RWPE1 (cell line): ENCODE measurements at places on chromosomes 2 and 18.

- DNase-seq, result no peak
Observed at GRCh38 chr18:78540636-78541529, 438.7 kb upstream of the SALL3 start.

DNA sequence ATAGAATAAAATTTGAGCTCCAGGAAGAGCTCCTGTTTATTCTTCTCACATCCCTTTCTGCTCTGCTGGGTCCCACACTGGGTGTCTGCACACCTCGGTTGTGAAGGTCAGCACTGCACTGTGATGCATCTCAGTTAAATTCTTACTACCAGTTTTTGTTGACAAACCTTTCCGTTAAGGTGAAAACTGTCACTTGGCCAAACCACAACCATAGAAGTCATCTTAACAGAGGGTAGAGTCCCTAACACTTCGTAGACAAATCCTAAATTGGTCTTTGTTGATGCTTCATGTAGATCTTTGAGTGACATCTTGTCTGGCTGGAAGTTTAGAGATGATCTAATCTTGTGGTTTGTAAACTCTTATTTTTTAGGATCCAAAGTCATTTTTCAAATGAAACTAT lies 167.4 kb upstream of the MAP3K20 start:
- DNase-seq, result no peak

DNA sequence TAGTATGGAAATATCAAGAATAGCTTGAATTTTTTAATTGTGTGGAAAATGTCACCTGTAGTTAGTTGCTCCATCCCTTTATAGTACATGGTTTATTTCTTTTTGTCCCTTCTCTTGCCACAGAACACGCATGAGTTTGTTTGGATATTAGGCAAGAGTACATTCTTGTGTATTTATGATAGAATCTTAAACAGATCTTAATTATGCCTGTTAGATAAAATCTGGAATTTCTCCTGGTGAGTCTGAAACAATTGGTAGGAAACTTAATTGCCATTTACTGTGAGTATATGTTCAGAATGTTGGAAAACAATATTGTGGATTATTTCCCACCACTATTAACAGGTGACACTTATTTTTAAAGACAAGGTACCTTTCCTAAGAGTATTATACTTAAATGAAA lies 30.2 kb upstream of the CABYR start:
- DNase-seq, result no peak

DNA sequence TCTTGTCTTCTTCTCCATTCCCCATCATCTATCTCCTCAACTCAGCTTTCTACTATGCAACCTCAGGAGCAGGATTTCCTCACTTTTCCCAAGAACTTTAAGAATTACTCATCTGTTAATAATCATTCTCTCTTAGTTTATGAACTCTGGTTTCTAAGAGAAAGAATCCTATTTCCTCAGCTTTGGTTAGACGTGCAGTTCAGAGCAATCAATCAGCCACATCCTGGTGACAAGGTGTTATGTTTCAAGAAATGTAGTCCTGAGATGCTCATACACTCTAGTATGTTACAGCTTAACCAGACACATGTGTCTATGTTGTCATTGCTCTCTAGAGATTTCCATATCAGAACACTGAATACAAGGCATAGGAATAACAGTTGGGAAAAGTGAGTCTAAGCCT lies 277.9 kb downstream of the MBD2 start:
- DNase-seq, result no peak

GRCh38 chr18:48875314-48875941 lies 75.3 kb downstream of the SMAD7 start:
- DNase-seq, result no peak

GRCh38 chr2:238920053-238920452 lies 72.2 kb downstream of the TWIST2 start:
- no peak for DNase-seq

GRCh38 chr2:45403036-45403435 lies 208.0 kb downstream of the SRBD1 start:
- no peak for DNase-seq

GRCh38 chr2:19099181-19099580 lies 259.2 kb downstream of the OSR1 start:
- no peak for DNase-seq

- DNase-seq, result peak; percentile 33
Observed at GRCh38 chr2:181586569-181587081, 70.3 kb downstream of the CERKL start.

- no peak for DNase-seq
Observed at GRCh38 chr2:132276571-132276981, 114.8 kb upstream of the ANKRD30BL start.

DNA sequence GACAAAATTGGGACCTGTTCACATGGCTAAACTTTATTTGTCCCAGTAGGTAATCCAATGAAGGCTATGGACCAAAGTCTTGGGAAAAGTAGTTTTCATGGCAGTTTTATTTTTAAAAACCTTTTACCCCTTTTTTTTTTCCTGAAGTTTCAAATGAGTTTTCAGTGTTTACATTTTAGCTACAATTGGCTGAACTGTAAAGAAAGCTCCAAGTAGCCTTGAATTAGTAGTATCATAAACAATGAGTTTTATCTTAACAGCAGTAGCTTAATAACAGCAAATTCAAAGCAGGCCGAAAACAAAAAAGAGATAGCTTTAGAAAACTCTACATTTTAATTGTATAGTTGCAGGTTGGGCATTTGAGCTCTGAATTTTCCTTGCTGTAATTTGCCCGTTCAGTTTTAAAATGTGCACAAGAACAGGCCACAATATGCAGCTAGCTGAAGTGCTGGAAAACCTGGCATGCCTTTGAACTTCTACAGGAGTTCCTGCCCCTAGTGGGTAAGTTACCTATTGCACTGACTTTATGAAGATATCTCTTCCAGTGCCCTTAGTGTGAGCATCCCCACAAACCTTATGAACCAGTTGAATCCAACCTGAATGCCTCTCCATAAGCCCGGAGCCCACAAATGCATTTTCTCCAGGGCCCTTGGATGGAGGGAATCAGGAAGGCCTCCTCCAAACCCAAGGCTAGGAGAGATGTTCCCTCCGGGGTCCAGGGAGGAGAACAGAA lies 106.7 kb downstream of the XRCC5 start:
- peak; percentile 17 for DNase-seq

GRCh38 chr2:9639000-9639602 lies 8.3 kb upstream of the YWHAQ start:
- no peak for DNase-seq

GRCh38 chr2:44793322-44793870 lies 148.1 kb upstream of the SIX3 start:
- no peak for DNase-seq

DNA sequence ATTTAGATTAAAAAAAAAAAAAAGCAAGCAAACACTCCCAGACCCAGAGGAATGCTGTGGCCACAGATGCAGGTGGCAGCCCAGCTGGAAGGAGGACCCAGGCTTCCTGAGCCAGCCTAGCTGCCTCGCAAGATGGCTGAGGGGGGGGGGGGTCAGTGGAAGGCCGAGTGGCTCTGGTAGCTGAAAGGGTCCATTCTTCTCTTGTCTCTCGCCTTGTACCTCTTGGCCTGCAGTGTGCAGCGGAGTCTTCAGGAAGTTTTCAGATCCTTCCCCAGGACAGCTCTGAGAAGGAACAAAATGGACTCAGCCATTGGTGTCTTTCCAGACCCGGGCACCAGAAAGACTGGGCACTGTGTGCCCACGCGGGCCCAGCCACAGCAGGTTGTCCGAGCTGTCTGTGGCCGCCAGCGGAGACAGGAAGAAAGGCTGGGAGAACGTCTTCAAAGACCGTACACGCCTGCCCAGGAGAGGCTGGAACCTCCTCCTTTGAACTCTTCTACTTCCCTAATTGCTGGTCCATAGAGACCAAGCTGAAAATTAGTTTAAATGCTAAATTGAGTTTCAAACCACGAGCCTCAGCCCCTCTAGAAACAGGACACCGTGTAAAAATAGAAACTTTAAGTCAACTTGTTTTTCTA lies 21.3 kb downstream of the APCDD1 start:
- no peak for DNase-seq

DNA sequence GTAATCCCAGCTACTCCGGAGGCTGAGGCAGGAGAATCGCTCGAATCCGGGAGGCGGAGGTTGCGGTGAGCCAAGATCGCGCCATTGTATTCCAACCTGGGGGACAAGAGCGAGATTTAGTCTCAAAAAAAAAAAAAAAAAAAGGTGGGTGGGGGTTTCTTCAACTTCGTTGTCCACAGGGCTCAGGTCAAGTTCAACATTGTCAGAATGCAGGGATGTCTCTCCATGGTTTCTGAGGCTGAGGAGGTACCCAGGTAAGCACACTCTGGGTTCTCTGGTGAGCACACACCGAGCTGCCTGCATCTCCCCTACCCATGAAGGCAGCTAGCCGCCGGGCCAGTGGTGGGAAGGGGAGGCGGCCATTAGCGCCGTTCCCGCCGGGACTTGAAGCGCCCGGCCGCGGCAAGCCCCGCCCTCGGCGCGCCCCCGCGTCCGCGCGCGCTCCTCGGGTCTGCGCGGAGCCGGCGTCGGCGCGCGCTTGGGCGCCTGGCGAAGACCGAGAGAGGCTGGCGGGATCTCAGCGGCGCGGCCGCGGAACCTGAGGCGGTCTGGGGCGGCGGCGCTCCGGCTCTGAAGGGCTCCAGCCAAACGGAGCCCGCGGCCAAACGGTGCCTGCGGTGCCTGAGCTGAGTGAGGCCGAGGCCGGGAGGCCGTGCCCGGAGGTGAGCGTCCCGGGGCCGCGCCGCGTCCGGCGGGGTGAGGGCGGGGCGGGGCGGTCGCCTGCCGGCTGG lies at the start of gene UBXN2A:
UBXN2A (plus strand) TSS at position 477 of the 731 bp plus-strand sequence. CDS start 17,852 bp downstream, outside the sequence.
- peak; percentile 85 for DNase-seq

GRCh38 chr2:25895018-25895417 lies 16.7 kb upstream of the ASXL2 start:
- no peak for DNase-seq

DNA sequence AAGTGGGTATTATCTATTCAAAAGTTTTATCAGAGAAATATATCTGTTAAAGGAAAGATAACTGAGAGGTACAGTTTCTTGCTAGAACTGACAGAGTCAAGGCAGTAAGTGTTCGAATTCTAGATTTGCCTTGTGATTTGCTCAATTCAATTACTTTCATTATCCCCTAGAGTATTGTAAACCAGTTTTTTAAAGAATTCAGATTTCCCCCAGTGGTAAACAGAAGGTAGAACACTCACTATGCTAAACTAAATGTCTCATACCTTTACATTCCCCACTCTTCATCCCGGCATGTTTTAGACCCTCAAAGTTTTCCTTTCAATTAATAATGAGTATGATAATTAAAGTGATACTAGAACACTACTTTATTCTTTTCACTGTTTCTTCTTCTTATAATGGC lies 28.6 kb downstream of the TTC21B start:
- no peak for DNase-seq

- DNase-seq, result no peak
Observed at GRCh38 chr2:128644718-128645256, 326.1 kb upstream of the HS6ST1 start.

- no peak for DNase-seq
Observed at GRCh38 chr18:59993560-59993959, 93.8 kb downstream of the PMAIP1 start.

GRCh38 chr18:46301081-46301480 lies 196.9 kb downstream of the HAUS1 start:
- no peak for DNase-seq

DNA sequence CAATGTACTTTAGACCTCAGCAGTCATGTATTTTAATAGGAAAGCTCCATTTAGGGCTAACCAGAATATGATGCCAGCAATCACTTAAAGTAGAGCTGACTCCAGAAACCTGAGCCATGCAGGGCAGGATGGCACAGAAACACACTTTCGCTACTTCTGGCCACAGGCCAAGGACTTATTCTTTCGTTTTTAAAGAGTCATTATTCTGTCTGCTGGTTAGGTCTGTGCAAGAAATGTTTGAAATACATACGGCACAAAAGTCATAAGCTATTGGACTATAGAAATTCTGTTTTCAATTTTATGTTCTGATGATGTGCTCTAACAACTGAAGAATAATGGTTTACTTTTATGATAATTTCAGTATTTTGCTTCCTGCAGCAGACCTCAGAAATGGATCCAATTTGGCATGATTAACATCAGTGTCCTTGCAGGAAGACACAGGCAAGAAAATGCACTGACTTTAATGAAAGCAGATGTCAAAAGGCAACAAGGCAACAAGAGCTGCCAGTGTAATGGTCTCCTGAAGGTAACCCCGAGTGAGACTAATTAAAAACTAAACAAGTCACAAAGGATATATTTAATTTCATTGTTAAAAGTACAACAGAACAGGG lies 114.4 kb upstream of the CHRNA1 start:
- peak; percentile 5 for DNase-seq

GRCh38 chr2:234075518-234075915 lies 25.0 kb downstream of the SPP2 start:
- no peak for DNase-seq

GRCh38 chr18:9032519-9032918 lies 70.0 kb upstream of the NDUFV2 start:
- DNase-seq, result no peak

DNA sequence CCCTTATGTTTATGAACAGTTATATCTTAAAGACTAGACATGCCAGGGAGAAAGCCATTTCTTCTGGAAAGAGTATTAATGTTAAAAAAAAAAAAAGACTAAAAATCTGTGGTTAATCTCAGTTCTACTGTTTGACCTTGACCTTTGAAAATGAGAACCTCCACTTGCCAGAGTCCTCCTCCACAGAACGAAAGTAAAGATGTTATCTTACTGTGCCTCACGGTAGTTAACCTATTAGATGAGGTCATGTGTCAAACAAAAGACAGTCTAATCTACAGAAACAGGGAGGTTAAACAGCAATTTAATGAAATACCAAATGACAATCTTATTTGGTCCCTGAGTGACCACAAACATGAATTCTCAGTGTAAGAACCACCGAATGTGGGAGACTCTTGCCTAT lies 51.2 kb downstream of the SLC14A2 start:
- DNase-seq, result no peak

GRCh38 chr18:9827793-9828505 lies 57.8 kb upstream of the TXNDC2 start:
- DNase-seq, result peak; percentile 97

DNA sequence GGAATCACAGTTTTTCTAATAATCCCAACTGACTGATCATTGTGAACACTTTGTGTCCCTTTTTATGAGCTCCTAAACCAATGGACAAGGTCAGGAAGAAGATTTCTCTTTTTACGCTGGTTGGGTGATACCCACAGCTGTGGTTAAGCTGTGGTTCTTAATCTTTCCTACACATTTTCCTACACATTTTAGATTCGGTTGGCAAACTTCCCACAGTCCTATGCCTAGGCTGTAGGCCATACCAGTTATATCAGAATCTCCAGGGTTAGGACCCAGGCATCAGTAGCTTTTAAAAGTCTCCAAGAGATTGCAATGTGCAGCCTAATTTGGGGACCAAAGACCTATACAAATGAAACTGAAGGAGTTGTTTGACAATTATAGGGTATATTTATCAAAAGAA lies 203.0 kb downstream of the SP3 start:
- no peak for DNase-seq

GRCh38 chr18:67728364-67728763 lies 211.8 kb upstream of the DSEL start:
- no peak for DNase-seq

DNA sequence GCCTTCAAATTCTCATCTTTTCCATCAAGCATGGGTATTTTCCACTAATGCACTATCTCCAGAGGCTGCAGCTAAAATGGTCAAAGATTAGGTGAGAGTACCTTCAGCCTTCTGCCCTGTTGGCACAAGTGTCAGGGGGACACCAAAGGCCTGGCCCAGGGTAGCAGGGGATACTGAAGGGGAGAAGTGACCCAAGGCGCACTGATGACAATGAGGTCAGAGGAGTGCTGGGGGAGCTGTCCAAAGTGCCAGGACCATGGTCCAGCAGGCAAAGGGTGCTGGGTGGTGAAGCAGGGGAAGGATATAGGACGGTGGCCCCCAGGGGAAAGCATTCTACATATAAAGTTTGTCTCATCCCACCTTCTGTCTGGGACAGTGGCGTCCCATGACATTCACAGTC lies 303.4 kb downstream of the SMAD2 start:
- no peak for DNase-seq

GRCh38 chr2:181083140-181083539 lies 102.7 kb downstream of the UBE2E3 start:
- no peak for DNase-seq
